ENCODE measurements at places on chromosomes 1 and 21. TPM values are rescaled to one million over a fixed set of nuclear protein-coding genes. Genes with fewer than 3 reads are reported as not detected.

GRCh38 chr1:201265756-201266155 is 17.6 kb upstream of the PKP1 start:
- H3K4me1 ChIP-seq, result peaks cover 15% of the 10 kb centered on the region
- no peak overlapping the region for H3K4me3 ChIP-seq
- no peaks in the 10 kb centered on the region for H3K36me3 ChIP-seq
- no peaks in the 10 kb centered on the region for H3K27me3 ChIP-seq
- no peak overlapping the region for H3K27ac ChIP-seq
- no peak for DNase-seq

DNA sequence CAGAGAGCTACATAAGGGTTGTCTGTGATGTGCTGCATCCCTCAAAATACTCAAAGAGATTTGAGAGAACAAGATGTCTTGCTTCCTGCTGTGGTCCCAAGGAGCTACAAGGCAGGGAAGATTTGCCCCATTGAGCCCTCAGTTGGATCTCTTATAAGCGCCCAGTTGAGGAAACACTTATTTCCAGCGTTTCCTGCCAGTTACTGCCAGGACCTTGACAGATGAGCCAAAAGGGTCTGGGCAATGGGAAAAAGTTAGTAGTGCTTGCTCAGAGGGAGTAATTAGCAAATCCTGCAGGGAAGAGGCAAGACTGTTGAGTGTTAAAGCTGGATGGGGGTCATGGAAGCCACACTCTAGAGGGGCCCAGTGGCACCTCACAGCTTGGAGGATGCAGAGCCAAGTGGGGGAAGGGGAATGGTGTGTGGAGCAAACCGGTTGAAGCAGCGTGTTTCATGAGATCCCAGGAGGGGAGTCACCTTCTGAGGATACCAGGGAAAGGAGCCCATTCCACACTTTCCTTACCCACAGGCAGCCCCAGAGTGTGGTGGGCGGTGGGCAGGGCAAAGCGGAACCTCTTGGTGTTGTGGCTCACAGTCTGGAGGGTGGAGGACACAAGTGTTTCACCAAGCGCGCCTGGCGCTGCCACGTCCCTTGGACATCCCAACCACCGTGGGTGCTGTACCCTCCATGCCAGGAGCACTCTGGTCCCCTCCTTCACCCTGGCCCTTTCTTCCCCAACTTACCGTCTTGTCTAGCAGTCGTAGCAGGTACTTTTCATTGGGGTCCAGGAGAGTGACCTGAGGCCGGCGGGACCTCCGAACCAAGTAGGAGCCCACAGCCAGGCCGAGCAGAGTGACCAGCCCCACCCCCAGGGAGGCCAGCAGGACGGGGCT is 805 bp downstream of the CYB5R1 start:
- peaks cover 36% of the 10 kb centered on the region for H3K4me1 ChIP-seq
- DNase-seq, result no peak
- H3K36me3 ChIP-seq, result peaks cover 30% of the 10 kb centered on the region
- peak overlapping the region; percentile 100 for H3K4me3 ChIP-seq
- no peaks in the 10 kb centered on the region for H3K27me3 ChIP-seq

GRCh38 chr1:46458190-46458589 is 31.4 kb upstream of the DMBX1 start:
- no peak overlapping the region for H3K4me3 ChIP-seq
- H3K4me1 ChIP-seq, result no peaks in the 10 kb centered on the region
- H3K36me3 ChIP-seq, result no peaks in the 10 kb centered on the region
- H3K27ac ChIP-seq, result no peak overlapping the region
- H3K27me3 ChIP-seq, result no peaks in the 10 kb centered on the region
- no peak for DNase-seq

DNA sequence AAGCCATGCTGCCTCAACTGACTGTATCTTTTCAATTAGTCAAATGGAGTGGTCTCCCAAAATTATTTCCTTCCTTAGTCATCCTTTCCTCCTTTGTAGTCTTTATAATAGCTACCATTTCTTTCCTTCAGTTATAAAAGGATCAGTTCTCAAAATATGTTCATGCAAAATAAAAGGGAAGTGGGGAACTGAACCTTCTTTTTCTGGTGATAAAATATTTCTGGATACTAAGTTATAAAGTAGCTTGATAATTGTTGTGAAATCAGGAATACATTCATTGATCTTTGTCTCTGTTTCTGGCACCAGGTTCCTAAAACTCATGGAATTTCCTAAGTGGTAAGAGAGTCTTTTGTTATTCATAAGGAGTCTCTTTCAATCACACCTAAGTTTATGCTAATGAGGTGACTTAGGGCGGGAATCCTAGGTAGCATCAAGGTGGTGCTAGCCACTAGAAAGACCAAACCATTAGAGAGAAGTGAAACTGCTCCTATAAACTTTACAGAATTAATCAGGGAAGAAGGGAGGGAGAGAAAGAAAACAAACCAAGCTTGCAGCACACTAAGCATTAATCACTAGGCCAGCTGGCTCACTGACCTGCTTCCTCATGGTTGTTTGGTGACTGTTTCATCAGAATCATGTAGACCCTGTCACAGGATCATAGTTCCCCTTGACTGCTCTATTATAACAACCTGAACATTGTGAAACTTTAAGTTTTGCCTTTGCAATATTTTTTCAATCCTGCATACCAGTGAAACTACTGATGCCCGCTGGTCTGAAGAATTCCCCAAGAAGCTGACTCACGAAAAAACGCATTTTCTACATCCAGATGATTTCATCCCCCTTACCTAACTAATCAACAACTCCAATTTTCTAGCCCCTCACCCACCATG is 161.6 kb upstream of the PTBP2 start:
- H3K4me1 ChIP-seq, result peaks cover 11% of the 10 kb centered on the region
- H3K4me3 ChIP-seq, result no peak overlapping the region
- peak overlapping the region; percentile 49 for H3K27ac ChIP-seq
- H3K27me3 ChIP-seq, result no peaks in the 10 kb centered on the region
- H3K36me3 ChIP-seq, result no peaks in the 10 kb centered on the region

BSND gene
- total RNA-seq, result not detected

DNA sequence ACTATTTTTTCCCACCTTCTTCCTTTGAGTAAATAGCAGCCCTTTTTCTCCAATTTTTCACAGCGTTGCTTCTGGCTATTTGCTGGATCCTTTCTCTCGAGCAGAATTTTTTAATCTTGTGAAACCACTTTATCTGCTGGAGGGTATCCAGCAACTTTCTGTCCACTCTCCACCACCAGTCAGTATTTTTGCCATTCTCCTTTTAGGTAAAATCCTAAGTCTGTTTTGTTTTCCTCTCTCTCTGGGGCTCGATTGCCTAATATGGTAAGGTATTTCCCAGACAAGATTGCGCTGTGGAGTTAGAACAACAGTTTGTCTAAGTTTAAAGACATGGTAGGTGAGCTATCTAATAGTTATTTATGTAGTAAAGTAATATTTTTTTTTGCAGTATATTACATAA is 156.9 kb downstream of the PPP1R12B start:
- no peak for DNase-seq
- H3K27me3 ChIP-seq, result no peaks in the 10 kb centered on the region
- peaks cover 14% of the 10 kb centered on the region for H3K4me1 ChIP-seq

GRCh38 chr1:205568469-205569361 is 63.1 kb downstream of the ELK4 start:
- DNase-seq, result no peak
- no peaks in the 10 kb centered on the region for H3K27me3 ChIP-seq
- no peak overlapping the region for H3K27ac ChIP-seq
- peaks cover 9% of the 10 kb centered on the region for H3K4me1 ChIP-seq
- no peaks in the 10 kb centered on the region for H3K36me3 ChIP-seq

ZZZ3 gene
- total RNA-seq, result 63.1 TPM

SPRR4 gene
- not detected for total RNA-seq

GRCh38 chr1:53532912-53533311 is 73.7 kb downstream of the DMRTB1 start:
- no peak overlapping the region for H3K27ac ChIP-seq
- no peak for DNase-seq
- H3K36me3 ChIP-seq, result no peaks in the 10 kb centered on the region
- peaks cover 14% of the 10 kb centered on the region for H3K4me1 ChIP-seq

FCMR gene
- 12.3 TPM for total RNA-seq

DNA sequence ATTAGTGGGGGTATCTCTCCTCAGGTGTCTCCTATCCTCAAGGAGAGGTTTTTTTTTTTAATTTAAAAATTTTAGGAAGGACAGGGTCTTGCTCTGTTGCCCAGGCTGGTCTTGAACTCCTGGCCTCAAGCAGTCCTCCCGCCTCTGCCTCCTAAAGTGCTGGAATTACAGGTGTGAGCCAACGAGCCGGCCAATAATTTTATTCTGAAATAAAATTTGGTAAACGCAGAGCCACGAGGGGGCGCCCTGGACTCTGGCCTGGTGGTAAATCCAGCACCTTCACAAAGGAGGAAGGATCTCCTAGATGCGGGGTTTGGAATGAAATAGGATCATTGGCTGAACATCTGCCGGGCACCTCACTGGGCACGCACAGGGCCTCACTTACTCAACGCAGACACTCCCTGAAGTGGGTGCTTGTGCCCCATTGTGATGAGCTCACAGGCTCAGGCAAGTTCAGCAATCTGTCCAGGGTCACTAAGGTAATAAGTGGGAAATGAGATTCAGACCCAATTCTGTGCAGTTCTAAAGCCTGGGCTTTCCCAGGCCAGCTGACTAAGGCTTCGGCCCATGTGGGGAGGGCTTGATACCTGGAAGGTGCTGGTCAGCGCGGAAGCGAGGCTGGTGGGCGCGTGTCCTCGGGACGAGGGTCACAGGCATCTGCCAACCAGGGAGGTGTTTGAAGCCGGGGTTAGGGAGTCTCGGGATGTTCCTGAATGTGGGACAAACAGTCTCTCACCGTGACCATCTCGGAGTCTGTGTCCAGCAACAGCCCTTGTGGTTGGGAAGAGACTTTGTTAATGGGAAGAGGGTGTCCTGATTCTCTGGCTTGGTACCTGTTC is 32.7 kb upstream of the ETV3 start:
- no peaks in the 10 kb centered on the region for H3K27me3 ChIP-seq
- H3K4me1 ChIP-seq, result no peaks in the 10 kb centered on the region
- no peak overlapping the region for H3K4me3 ChIP-seq
- DNase-seq, result no peak

DNA sequence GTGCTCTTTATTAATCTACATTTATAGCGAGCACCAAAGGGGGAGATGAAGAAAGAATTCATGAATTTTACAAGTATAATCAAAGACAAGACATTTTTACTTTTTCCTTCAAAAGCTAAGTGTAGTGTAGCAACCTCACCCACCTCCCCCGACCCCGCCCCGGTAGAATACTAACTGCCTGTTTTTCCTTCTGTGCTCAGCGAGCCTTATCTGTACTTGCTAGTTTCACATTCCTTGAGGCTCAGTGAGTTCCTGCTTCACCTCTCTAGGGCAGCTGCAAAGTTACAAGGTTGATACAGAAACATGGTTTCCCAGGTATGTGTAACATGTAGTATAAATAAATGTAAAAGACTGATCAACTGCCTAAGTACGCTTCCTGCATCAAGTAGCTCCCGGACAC is 86.5 kb downstream of the LIPI start:
- H3K4me3 ChIP-seq, result no peak overlapping the region
- H3K36me3 ChIP-seq, result no peaks in the 10 kb centered on the region
- H3K27me3 ChIP-seq, result no peaks in the 10 kb centered on the region
- no peaks in the 10 kb centered on the region for H3K4me1 ChIP-seq

Measured in vagina (tissue), 2 donors.